ENCODE measurements at places on chromosomes 7 and 10. TPM values are rescaled to one million over a fixed set of nuclear protein-coding genes. Genes with fewer than 3 reads are reported as not detected.

ZNF655 gene
- total RNA-seq: 58.2 TPM

CALML5 gene
- total RNA-seq: not detected

CAV2 gene
- total RNA-seq: not detected

TDRD1 gene
- total RNA-seq: 0.16 TPM

SUGCT gene
- 1.3 TPM for total RNA-seq

DOCK4 gene
- total RNA-seq: 1.2 TPM

GRCh38 chr10:49131507-49132361 is 2.1 kb downstream of the FAM170B start:
- DNase-seq: no peak

GRCh38 chr7:139561-140243 is 52.7 kb upstream of the FAM20C start:
- DNase-seq: no peak

DNA sequence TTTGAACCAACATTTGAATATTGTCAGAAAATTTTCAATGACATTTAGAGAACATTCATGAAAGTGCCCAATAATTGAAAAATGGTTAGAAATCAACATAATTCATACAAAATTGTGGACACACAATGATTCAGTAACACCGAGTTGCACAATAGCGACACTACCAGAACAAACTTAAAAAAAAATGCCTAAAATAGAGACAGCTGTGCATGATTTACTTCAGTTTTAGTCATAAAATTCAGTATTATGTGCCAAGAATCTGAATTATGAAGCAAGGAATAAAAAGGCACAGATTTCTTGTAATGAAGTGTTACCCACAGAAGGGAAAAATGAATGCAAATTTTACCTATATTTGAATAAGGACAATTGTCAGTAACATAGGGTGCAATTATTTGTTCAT is 396.0 kb downstream of the SEMA3D start:
- no peak for DNase-seq

GRCh38 chr10:77742172-77742571 is 104.6 kb upstream of the KCNMA1 start:
- no peak for DNase-seq

GRCh38 chr7:34061149-34061548 is 155.8 kb downstream of the BMPER start:
- DNase-seq: no peak

DNA sequence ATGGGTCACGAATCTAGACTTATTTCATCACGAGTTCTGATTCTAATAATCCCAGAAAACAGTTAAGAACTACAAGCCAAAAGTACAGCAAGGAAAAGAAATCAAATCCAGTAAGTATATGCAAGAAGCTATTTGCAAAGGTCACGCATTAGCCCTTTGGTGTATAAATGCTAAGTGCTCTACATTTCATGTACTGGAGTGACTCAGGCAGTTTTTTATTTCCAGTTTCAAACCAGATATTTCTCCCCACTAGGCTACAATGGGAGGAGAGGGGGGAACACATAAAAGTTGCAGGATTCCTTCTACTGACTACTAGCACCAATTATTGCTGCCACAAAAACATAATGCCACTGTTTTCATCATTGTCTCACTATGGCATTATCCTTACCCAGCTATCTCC is 148.0 kb downstream of the NRCAM start:
- no peak for DNase-seq

DNA sequence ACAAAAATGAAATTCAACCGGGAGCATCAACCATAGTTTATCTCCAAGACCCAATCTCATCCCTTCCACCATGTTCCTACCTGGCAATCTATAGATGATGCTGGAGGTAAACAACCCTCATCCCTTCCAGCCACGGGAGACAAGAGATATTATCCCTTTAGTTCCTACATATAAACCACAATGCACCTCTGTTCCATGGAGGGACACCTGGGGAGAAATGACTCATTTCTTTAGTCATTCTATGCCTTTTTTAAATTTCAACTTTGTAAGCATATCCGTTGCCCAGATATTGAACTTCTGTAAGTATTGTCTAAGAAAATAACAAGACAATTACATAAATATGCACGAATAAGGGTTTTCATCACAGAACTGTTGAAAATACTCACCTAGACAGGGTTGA is 15.5 kb upstream of the SFMBT2 start:
- no peak for DNase-seq

DNA sequence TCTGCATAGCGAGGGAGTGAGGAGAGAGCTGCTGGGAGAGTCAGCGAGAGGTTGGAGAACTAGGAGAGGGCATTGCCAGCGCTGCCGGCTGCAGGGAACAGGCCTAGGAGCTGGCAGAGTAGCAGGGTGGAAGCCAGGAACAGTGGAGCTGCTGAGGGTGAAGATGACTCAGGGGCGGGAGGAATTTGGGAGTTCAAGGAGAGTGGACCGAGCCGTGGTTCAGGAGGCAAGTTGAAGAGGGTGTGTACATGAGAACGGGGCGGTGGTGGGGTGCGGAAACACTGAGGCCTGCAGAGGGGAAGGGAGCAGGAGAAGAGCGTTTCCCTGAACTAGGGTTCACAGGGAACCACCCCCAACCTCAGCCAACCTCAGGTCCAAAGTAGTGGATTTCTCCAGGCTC is 31.5 kb downstream of the HIF1AN start:
- no peak for DNase-seq

Data from CD8-positive, alpha-beta memory T cell (primary cell).